ENCODE measurements at places on chromosomes 12 and 14. TPM values are rescaled to one million over a fixed set of nuclear protein-coding genes. Genes with fewer than 3 reads are reported as not detected.

DNA sequence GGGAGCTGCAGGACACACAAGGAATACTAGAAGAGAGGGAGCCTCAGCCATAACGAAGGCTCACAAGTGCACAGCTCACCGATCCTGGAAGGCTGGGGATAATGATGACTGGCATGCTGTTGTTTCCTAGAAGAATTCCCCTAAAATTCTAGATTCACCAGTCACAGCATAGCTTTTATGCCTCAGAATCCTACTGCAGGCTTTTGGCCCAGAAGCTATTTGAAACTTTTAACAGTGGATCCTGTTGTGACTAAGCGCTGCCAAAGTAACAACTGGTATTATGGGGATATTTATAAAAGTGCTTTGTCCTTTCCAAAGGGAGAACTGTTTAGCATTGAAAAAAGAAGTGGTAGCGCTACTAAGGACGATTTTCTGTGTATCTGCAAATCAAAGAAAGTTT lies 214.1 kb upstream of the PELI2 start:
- H3K4me1 ChIP-seq = peaks cover 5% of the 10 kb centered on the region
- no peak overlapping the region for H3K27ac ChIP-seq
- H3K27me3 ChIP-seq = no peaks in the 10 kb centered on the region
- no peak overlapping the region for H3K4me3 ChIP-seq

DNA sequence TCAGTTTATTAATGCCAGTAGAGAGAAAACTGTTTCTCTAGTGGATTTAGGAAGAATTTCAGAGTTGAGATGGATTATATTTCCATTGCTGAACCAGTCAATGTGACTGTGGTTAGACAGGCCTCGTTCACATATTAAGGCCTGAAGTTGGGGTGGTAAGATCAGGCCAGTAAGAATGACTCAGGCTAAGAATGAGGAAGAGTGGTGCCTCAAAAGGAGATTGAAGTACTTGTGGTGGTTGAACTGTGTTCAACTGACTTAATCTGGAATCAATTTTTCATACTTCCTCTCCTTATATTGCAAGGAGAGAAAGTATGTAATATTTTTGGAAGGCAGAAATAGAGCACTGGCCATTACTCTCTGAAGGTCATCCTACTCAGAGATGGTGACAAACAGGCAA lies 37.8 kb upstream of the ATF7IP start:
- H3K27me3 ChIP-seq = no peaks in the 10 kb centered on the region
- H3K4me1 ChIP-seq = no peaks in the 10 kb centered on the region
- H3K4me3 ChIP-seq = no peak overlapping the region
- no peaks in the 10 kb centered on the region for H3K36me3 ChIP-seq
- H3K27ac ChIP-seq = no peak overlapping the region

DNA sequence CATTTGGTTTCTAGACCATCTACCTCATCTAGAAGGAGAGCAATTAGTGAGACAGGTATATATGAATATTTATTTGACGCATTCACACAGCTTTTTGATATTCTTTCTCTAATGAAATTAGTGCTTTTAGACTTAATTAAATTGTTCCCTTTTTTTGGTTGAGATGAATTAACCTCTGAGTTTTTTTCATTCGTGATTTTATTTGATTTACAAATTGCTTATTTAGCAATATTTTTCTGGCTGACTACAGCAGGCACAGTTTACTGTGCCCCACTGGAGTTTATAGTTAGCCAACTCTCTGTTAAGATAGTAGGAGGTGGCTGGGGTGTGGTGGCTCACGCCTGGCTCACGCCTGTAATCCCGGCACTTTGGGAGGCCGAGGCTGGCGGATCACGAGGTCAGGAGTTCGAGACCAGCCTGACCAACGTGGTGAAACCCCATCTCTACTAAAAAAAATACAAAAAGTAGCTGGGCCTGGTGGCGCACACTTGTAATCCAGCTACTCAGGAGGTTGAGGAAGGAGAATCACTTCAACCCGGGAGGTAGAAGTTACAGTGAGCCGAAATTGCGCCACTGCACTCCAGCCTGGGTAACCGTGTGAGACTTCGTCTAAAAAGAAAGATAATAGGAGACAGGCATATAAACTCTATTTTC lies 16.7 kb downstream of the MDM2 start:
- peaks cover 25% of the 10 kb centered on the region for H3K36me3 ChIP-seq
- DNase-seq = no peak
- H3K4me3 ChIP-seq = no peak overlapping the region
- no peak overlapping the region for H3K27ac ChIP-seq
- no peaks in the 10 kb centered on the region for H3K4me1 ChIP-seq

DNA sequence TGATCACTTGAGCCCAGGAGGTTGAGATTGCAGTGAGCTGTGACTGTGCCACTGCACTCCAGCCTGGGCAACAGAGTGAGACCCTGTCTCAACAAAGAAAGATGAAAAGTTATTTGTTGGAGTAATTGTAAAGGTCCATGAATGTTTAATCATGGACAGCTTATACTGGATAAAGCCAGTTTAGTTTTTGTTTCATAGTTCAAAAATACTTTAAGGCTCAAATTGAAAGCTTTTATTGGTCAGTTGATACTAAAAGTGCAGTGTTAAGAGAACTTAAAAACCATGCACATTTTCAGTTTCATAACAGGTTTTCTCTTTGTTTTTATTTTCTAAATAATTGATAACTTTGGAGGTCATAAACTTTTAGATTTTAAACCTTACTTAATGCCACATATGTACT lies 108.4 kb downstream of the MON2 start:
- H3K36me3 ChIP-seq = peaks cover 10% of the 10 kb centered on the region
- no peaks in the 10 kb centered on the region for H3K4me1 ChIP-seq
- DNase-seq = no peak
- H3K27me3 ChIP-seq = no peaks in the 10 kb centered on the region
- no peak overlapping the region for H3K4me3 ChIP-seq
- H3K27ac ChIP-seq = no peak overlapping the region

DNA sequence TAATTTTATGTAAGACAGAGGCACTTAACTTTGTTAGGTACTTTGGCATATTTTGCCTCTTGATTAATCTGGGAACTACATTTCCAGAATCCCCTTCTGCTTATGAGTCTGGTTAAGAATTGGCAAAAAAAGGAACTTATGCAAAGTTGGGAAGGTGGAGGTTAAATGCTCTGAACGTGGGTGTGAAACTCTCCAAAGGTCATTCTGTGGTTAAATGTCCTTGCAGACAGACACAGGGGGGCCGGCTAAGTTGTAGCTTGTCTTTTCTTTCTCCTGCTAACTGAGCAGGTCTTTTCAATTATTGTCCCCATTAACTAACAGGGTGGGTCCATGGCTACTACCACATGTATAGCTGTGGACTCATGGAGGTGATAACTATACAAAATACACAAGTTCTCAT lies 248.6 kb upstream of the NOVA1 start:
- H3K4me1 ChIP-seq = no peaks in the 10 kb centered on the region
- H3K36me3 ChIP-seq = no peaks in the 10 kb centered on the region
- DNase-seq = no peak
- no peaks in the 10 kb centered on the region for H3K27me3 ChIP-seq
- no peak overlapping the region for H3K4me3 ChIP-seq

DNA sequence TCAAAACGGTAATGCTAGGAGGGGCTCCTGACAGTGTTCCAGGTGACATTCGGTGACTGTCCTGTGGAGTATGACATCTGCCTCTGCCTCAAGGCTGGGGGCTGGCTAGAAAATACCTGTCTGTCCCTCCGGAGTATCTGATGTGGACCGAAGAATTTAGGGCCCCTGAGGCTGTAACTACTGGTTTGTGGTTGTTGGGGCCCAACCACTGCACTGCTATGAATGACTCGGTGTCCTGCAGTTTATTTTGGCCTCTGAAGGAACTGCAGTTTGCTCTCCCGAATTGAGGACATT lies 198.9 kb upstream of the CAND1 start:
- no peaks in the 10 kb centered on the region for H3K27me3 ChIP-seq
- H3K27ac ChIP-seq = no peak overlapping the region
- no peak for DNase-seq
- H3K36me3 ChIP-seq = no peaks in the 10 kb centered on the region

- H3K4me1 ChIP-seq = no peaks in the 10 kb centered on the region
- no peak overlapping the region for H3K4me3 ChIP-seq
- DNase-seq = no peak
- H3K36me3 ChIP-seq = no peaks in the 10 kb centered on the region
- H3K27me3 ChIP-seq = no peaks in the 10 kb centered on the region
- H3K27ac ChIP-seq = no peak overlapping the region
Measured at GRCh38 chr12:3741882-3742672, 10.8 kb downstream of the CRACR2A start.

DNA sequence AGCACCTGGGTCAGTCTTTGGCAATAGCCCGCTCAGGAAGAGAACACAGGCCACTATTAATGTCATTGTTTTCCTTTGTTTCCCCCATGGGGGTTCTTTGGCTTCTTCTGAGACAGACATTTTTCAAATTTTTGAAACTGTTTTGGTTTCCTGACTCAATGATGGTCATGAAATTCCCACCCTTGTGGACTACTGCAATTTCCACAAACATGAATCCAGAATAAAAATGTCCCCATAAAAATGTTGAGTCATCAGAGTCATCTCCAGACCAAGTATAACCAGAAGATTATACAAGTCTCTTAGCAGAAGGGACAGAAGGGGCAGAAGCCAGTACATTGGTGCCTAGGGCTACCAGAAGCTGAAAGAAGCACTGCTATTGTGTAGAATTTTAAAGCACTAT lies 29.1 kb downstream of the SLCO1A2 start:
- H3K4me1 ChIP-seq = no peaks in the 10 kb centered on the region
- H3K27ac ChIP-seq = no peak overlapping the region
- no peak for DNase-seq
- no peak overlapping the region for H3K4me3 ChIP-seq

GRCh38 chr14:87199381-87199780 lies 793.6 kb downstream of the GALC start:
- H3K27me3 ChIP-seq = no peaks in the 10 kb centered on the region
- no peaks in the 10 kb centered on the region for H3K4me1 ChIP-seq
- no peaks in the 10 kb centered on the region for H3K36me3 ChIP-seq
- H3K4me3 ChIP-seq = no peak overlapping the region
- no peak for DNase-seq
- H3K27ac ChIP-seq = no peak overlapping the region

DNA sequence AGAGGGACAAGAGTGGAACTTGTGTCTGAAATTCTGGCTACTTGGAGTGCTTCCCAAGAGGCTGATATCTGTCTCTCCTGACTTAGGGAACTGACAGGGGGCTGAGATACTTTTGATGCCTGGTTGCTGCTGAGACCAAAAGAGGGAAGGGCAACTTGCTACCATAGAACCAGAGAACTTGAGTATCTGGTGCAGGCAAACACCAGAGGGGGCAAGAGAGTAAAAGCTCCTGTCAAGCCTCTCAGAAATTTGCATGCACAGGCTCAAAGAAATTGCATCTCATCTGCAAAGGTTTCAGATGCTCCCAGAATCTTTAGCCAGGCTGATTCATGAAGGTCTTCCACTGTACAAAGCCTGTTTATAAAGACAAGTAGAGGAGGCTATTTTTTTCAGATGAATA lies 391.3 kb upstream of the FOXG1 start:
- no peaks in the 10 kb centered on the region for H3K36me3 ChIP-seq
- no peaks in the 10 kb centered on the region for H3K27me3 ChIP-seq
- H3K4me1 ChIP-seq = no peaks in the 10 kb centered on the region

DNA sequence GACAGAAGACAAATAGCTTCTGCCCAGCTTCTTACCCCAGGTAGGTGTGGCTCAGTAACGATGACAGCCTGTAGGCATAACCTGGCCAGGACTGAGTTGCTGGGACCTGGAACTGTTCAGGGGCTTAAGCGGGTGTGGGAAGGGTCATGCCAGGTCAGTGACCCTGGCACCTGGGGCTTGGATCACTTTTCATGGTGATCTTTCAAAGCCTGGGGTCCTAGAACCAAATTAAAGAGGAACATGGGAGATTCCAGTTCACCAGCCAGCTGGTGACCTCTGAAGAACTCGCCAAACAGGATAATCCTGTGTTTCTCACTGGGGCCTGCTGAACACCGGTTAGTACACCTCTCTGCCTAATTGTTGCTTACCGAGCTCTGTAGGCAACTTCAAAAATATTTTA lies 102.6 kb upstream of the LMNTD1 start:
- H3K4me1 ChIP-seq = no peaks in the 10 kb centered on the region
- DNase-seq = no peak
- no peaks in the 10 kb centered on the region for H3K27me3 ChIP-seq
- no peak overlapping the region for H3K4me3 ChIP-seq

DNA sequence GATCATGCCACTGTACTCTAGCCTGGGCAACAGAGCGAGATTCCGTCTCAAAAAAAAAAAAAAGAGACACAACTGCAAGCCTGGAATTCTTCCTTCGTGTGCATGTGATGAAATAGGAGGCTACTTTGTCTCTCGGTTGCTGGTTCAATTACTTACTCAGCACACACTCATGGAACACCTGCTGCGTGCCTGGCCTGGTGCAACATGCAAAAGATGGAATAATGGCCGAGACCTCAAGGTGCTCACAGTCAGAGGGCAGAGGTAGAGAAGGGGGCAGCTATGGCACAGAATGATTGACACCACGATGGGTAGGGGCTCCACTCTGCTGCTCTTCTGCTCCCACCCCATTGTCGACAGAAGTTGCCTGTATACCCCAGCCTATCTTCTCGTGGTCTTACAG lies 112.3 kb downstream of the SLC15A4 start:
- H3K27me3 ChIP-seq = no peaks in the 10 kb centered on the region
- no peak overlapping the region for H3K4me3 ChIP-seq
- H3K36me3 ChIP-seq = peaks cover 2% of the 10 kb centered on the region
- DNase-seq = no peak
- H3K4me1 ChIP-seq = 0 out of 2 replicates have a peak, but pooled peaks cover 2% of the 10 kb centered on the region

GRCh38 chr14:49641697-49642129 lies 6.7 kb upstream of the DNAAF2 start:
- no peak overlapping the region for H3K4me3 ChIP-seq
- H3K36me3 ChIP-seq = peaks cover 17% of the 10 kb centered on the region
- DNase-seq = no peak
- H3K27ac ChIP-seq = no peak overlapping the region
- no peaks in the 10 kb centered on the region for H3K4me1 ChIP-seq

GRCh38 chr14:83757916-83758315 lies 1772.0 kb upstream of the FLRT2 start:
- H3K36me3 ChIP-seq = no peaks in the 10 kb centered on the region
- no peaks in the 10 kb centered on the region for H3K4me1 ChIP-seq
- H3K27ac ChIP-seq = no peak overlapping the region
- DNase-seq = no peak

The LPAR5 gene
- 0.22 TPM for total RNA-seq

The EPYC gene
- total RNA-seq = not detected

The MYO1A gene
- not detected for total RNA-seq

The FAM181A gene
- not detected for total RNA-seq

The TXNRD1 gene
- total RNA-seq = 100 TPM

The TDRD9 gene
- not detected for total RNA-seq

The CRACR2A gene
- 2.0 TPM for total RNA-seq

The GPR68 gene
- 0.33 TPM for total RNA-seq

The C12orf60 gene
- 1.6 TPM for total RNA-seq

The PLA2G1B gene
- total RNA-seq = not detected

The TAS2R30 gene
- 2.0 TPM for total RNA-seq

The RGS6 gene
- total RNA-seq = 2.8 TPM

The KRT71 gene
- total RNA-seq = not detected
